Stimulated activated CD8-positive, alpha-beta memory T cell treated with anti-CD3 and anti-CD28 coated beads, Interleukin-7, amount 100 ng/mL, for 1 hour (primary cell): ENCODE measurements at places on chromosomes 6 and 20.

DNA sequence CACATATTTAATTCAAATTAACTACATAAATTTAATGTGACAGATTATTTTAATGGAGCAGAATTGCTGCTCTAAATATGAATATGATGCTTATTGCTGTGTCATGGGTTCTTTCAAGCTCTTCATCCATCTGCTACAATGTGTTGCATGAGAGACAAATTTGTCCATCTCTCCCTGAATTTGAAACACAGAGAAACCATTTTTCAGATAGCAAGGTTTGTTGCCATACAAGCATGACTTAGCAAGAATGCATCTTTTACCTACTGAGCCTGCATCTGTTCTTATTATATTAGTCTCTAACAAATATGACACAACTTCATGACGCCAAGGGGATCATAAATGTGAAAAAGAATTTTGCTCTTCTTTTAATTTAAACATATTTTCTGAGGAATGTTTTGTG lies 8.0 kb upstream of the UTRN start:
- DNase-seq, result no peak

DNA sequence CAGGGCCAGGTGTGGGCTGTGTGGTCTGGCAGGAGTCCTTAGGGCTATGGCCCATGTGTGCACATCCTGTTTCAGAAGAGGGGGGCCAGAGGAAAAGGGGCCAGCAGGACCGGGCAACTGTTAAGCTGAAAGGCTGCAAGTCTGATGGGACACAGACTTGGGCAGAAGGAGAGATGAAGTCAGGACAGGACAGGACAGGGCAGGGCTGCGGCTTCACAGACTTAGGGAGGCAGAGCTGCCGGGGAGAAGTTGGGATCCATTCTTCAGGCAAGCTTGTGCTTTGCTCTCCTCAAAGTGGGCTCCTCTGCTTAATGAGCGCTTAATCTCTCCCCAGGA lies 28.7 kb downstream of the MOCS1 start:
- no peak for DNase-seq

- DNase-seq, result no peak
Measured at GRCh38 chr6:20674664-20675063, 140.4 kb downstream of the CDKAL1 start.

GRCh38 chr6:48826901-48827701 lies 636.0 kb downstream of the MMUT start:
- DNase-seq, result no peak

DNA sequence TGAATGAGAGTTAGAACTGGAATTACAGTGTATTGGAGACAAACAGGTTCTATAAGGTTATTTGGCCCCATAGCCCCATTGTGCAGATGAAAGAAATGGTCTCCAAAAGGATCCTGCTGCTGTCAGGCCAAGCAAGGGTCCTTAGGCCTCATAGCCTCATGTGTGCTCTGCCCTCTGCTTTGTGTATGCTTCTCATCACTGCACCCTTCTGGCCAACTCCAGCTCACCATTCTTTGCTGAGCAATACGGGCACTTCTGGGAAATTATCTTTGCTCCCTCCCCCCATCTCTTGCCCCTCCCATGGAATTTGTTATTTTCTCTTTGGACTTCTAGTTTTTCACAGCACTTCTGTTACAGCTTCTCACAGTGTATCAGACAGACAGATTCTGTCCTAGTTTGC lies 298.8 kb downstream of the FOXA2 start:
- no peak for DNase-seq

- no peak for DNase-seq
Measured at GRCh38 chr20:35698298-35699126, 640 bp downstream of the NFS1 start.

DNA sequence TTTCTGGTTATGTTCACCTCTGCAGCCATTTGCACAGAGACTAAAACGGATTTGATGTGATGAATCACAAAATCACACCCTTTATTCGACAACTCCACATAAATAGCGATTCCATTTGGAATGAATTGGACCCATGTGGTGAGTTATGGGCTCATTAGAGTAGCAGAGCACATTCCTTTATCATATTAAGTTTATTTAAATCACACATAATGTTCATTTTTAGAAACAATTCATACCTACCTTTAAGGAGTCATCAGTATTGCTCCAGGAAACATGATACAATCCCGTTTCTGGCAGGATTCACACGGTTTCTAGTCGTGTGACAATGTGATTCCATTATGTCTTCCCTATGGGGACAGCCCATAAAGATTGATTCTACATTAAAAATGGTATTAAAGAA lies 303.5 kb downstream of the CDH4 start:
- no peak for DNase-seq

- DNase-seq, result no peak
Measured at GRCh38 chr6:72824833-72825232, 203.0 kb downstream of the KCNQ5 start.
